SW 1271 (cell line): ENCODE measurements at places on chromosomes 7 and 10.

GRCh38 chr7:24922099-24922773, 57.7 kb downstream of the OSBPL3 start:
- DNase-seq: no peak

- DNase-seq: no peak
Measured at GRCh38 chr10:99329304-99329553, at the start of gene CNNM1. Gene CNNM1 (plus strand): TSS chr10:99329356. CDS start chr10:99329388, 32 bp downstream.

- no peak for DNase-seq
Measured at GRCh38 chr10:63252095-63252762, 119.1 kb downstream of the NRBF2 start.

GRCh38 chr7:37901236-37901827, 15.3 kb downstream of the SFRP4 start:
- DNase-seq: no peak

GRCh38 chr7:22166928-22167327, 190.0 kb downstream of the RAPGEF5 start:
- no peak for DNase-seq

DNA sequence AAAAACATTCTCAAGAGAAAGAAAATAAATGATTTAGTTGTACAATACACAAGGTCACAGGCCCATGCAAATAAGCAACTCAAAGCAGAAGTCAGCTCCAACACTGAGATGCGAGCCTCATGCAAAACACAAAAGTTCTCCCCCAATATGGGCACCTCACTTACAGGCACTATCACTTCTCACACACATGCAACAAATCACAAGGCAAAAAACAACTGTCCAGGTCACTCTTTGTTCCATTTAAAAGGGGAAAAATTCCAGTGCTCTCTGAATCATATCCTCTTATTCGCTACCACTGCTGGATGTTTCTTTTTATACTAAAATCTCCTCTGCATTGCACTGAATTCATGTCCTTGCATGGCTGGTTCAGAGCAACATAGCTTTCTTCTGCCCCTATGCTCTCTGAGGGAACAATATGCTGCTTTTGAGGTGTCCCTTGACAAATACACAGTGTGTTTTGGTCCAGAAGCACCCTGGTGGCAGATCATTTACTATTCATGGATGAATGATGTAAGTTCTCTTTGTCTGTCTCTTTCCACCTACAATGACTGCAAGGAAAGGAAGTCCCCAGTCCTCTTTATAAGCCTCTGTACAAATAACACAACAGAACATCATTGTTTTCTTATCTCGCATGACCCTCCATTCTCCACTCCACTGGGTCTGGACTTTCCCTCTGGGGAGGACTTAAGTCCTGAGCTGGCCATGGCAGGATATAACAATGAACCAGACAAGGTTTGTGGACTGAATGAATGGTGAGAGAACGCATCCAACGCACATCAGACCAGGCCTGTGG, 85.4 kb upstream of the GSDME start:
- DNase-seq: no peak

DNA sequence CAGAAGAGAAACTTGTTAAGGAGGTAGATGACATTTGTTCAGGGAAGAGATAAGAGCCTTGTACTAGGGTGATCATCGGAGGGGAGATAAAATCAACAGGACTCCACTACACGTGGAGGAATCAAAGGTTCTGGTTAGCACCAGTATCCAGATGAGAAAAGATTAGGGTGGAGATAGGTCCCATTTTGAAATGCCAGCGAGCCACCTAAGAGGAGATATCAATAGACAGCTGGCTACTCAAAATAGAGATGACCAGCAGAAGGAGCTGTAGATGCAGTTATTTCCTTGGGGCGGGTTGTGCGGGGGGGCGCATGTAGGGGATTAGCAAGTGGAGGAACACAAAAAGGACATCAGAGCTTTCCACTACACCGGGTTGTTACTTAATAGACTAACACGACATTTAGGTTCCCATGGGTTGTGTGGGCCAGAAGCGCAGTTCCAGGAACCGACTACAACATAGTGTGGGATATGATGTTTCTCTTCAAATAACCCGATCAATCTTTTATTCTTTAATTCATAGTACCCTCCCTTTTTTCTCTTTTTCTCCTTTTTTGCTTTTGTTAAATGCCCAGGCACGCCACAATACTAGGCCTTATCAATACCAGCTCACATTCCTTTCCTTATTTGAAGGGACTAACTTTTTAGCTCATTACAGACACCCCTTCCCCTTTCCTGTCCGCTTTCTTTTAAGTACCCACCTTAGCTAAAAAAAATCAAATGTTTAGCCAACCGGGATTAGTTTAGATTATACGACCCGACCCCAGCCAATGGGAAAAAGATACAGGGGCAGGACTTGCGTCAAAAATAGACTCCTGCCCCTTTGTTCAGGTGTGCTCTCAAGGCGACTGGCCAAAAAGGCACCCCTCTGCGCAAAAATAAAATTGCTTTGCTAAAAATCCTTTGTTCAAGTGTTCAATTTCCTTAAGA, 2.0 kb upstream of the KIF11 start:
- DNase-seq: no peak

GRCh38 chr7:729140-730000, 2.3 kb upstream of the PRKAR1B start:
- DNase-seq: no peak

DNA sequence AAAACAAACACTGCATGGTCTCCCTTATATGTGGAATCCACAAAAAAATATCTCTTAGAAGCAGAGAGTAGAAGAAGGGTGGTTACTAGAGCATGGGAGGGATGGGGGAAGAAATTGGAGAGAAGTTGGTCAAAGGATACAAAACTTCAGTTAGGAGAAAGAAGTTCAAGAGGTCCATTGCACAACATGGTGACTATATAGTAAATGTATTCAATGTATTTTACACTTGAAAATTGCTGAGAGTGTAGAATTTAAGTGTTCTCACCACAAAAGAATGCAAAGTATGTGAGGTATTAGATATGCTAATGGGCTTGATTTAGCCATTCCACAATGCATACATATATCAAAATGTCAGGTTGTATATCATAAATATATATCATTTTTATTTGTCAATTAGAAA, 232.0 kb upstream of the CELF2 start:
- DNase-seq: peak; percentile 28

GRCh38 chr10:92208736-92209135, 82.1 kb downstream of the CPEB3 start:
- DNase-seq: no peak

- no peak for DNase-seq
Measured at GRCh38 chr10:89550509-89550908, 15.1 kb upstream of the SLC16A12 start.
